ENCODE measurements at places on chromosomes 4 and X. TPM values are rescaled to one million over a fixed set of nuclear protein-coding genes. Genes with fewer than 3 reads are reported as not detected.

CFAP47 gene
- total RNA-seq, result 0.55 TPM

- no peak for DNase-seq
Measured at GRCh38 chrX:11437642-11438379, 144.6 kb downstream of the AMELX start.

- no peak for DNase-seq
Measured at GRCh38 chr4:127441571-127441970, 191.2 kb upstream of the INTU start.

GRCh38 chr4:121988950-121989349 lies 37.1 kb upstream of the TRPC3 start:
- DNase-seq, result no peak

- DNase-seq, result no peak
Measured at GRCh38 chrX:155134255-155134654, 62.9 kb downstream of the BRCC3 start.

H2BW2 gene
- total RNA-seq, result not detected

ETDB gene
- total RNA-seq, result not detected

DNA sequence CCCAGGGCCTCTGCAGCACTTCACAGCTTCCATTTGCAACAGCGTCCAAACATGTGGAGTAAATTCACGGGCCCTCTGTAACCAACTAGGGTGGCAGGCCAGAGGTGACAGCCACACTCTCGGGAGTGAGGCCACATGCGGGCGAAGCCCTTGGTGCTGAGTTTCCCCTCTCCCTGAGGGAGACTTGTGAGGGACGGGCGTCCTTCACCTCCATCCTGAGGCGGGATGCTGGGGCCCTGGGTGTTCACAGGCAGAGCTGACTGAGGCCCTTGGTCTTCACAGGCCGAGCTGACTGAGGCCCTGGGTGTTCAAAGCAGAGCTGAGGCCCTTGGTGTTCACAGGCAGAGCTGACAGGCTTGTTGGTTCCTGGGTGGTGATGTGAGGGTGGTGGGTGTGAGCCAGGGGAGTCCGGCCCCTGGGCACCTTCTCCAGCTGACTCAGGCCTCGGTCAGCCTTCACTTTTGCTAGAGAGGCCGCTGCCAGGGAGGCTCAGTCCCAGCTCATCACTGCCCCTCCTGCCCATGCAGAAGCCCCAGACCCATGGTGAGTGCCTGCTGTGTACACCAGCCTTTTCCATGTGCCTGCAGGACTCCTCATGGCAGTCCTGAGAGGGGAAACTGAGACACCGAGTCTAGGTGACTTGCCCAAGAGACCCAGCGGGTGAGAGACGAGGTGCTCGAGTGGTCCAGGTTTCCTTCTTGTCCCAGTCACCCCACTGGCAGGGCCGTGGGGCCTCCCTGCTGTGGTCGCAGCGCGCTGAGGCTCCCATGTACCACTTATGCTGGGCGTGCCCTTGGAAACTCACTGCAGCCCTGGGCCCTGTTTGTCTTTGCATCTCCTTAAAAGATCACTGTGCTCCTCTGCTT lies 8.5 kb downstream of the WFS1 start:
- no peak for DNase-seq

DNA sequence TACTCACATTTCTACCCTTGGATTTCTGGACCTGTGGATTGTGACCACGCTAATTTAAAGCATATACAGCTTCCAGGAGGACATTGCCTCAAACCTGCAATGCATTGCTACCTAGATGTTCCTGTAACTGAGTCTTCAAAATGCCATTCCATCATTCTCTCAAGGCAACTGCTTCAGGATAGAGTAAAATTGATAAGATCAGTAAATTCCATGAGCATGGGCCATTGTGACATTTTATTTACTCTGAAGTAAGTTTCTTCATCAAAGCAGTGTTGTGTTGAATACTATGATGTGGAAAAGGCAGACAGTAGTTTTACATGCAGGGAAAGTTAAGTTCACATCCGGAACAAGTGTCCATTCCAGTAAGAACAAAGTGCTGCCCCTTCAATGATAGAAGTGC lies 991.0 kb downstream of the ARAP2 start:
- no peak for DNase-seq

UGT2B7 gene
- total RNA-seq, result not detected

- DNase-seq, result no peak
Measured at GRCh38 chrX:44244008-44244407, 99.5 kb downstream of the EFHC2 start.

USP46 gene
- 42.9 TPM for total RNA-seq

GRCh38 chr4:42683393-42683792 lies 26.5 kb upstream of the ATP8A1 start:
- no peak for DNase-seq

DNA sequence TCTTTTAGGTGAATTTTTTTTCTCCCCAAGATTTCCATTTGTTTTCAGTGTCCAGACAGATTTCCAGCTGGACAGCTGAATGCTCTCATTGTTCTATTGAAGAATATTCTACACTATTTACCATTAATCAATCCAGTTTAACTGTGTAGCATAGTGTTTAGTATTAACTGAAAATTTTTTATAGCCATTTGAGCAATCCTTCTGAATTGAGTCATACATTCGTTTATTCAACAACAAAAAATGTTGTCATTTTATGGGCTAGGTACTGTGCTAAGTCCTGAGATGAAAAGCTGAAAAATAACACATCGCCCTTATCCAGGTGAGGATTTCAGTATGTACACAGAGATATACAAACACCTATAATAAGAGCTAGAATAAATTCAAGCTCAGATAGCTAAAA lies 223.3 kb downstream of the COL25A1 start:
- no peak for DNase-seq

C4orf51 gene
- total RNA-seq, result 5.0 TPM

- no peak for DNase-seq
Measured at GRCh38 chr4:2425386-2426068, 6.8 kb downstream of the CFAP99 start.

- no peak for DNase-seq
Measured at GRCh38 chr4:108396900-108397497, 223.4 kb upstream of the RPL34 start.

TIGD2 gene
- total RNA-seq, result 12.2 TPM

- no peak for DNase-seq
Measured at GRCh38 chrX:2159393-2159792, 341.4 kb downstream of the DHRSX start.

DNA sequence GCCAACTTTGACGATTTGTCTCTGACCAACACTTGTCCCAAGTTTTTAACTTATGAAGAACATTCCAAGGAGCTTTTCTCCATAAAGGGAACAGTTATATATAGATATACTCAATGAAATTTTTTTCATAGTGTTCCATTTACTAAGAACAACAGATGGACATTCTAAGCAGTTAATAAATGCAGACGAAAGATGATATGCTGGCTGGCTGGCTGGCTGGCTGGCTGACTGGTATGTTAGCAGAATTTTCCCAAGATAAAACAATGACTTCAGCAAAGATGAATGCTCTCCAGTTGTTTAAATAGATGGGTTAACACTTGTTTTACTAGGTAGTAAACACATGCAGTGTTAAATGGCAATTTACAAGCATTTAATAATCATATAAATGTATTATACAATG lies 62.2 kb downstream of the SPANXN3 start:
- no peak for DNase-seq

DNA sequence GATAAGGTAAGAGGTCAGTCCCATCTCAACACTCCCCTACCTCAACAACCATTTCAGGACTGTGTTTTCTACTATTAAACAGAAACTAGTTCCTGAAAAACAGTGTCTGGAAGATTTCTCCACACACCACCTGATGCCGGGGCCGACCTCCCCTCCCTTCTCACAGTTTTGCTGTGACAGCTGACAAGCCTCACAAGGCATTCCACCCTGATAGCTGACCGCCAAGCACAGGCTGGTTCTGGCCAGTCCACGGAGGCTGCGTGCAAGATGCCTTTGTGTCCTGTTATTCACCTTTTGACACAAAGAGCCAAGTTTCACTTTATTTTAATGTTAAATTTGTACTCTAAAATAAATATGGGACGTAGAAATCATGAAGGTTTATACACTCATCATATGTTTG lies 758.6 kb downstream of the PDHA2 start:
- DNase-seq, result peak; percentile 52

DNA sequence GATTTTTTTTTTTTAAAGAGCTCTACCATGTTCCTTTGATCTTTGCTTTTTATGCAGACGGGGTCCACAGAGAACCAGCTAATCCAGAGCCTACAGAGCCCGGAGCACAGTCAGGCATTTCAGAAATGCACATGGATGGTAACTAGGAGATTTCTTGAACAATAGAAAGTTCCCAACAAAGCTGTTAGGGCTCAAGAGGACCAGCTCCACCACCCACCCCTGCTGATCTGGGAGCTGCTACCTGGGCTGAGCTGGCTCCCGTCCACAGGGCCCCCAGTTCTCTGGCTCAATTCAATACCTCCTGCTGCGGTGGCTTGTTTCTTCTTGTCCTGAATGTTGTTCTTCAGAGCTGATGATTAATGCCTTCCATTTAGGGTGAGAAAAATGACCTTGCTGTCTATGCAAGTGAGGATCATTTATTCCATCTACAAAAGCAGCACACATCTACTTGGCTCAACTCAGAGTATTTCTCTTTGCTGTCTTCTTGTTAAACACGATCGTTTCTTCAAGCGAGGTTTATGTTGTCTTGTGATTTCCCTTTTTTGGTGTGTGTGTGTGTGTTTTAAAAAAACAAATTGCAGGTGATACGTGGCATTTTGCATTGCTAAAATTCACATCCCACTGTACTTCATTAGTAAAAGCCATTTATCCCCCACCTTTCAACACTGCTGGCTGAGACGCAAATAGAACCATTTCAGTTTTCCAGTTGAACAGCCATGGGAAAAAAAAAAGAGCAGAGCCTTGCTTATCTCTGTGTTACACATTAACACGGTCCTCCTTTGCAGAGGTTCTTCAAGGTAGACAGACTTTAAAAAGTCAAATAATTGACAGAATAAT lies 31.3 kb downstream of the IGFBP7 start:
- DNase-seq, result peak; percentile 87

DNA sequence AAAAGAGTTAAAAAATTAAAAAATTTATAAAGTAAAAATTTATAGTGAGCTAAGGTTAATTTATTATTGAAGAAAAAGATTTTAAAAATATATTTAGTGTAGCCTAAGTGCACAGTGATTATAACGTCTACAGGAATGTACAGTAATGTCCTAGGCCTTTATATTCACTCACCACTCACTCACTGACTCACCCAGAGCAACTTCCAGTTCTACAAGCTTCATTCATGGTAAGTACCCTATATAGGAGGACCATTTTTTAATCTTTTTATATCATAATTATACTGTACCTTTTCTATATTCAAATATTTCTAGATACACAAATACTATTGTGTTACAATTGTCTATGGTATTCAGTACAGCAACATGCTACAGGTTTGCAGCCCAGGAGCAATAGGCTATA lies 1623.2 kb downstream of the RPA4 start:
- no peak for DNase-seq

GRCh38 chr4:183407635-183408464 lies 36.6 kb upstream of the CDKN2AIP start:
- no peak for DNase-seq

TRIM60 gene
- not detected for total RNA-seq

GRCh38 chrX:15747626-15748173 lies 9.6 kb downstream of the CA5B start:
- peak; percentile 79 for DNase-seq

- DNase-seq, result no peak
Measured at GRCh38 chrX:150696331-150696730, 3.1 kb downstream of the MTMR1 start.

ATOH1 gene
- total RNA-seq, result 1.0 TPM

GRCh38 chr4:57040510-57040909 lies 61.8 kb downstream of the POLR2B start:
- DNase-seq, result no peak

GRCh38 chrX:140431521-140431920 lies 73.3 kb downstream of the SOX3 start:
- no peak for DNase-seq

TMPRSS11A gene
- total RNA-seq, result not detected

- DNase-seq, result no peak
Measured at GRCh38 chr4:152992027-152992426, 55.9 kb downstream of the FHDC1 start.

All from endodermal cell (in vitro differentiated cells).